HEK293T (cell line): ENCODE measurements at places on chromosomes 11 and 22.

DNA sequence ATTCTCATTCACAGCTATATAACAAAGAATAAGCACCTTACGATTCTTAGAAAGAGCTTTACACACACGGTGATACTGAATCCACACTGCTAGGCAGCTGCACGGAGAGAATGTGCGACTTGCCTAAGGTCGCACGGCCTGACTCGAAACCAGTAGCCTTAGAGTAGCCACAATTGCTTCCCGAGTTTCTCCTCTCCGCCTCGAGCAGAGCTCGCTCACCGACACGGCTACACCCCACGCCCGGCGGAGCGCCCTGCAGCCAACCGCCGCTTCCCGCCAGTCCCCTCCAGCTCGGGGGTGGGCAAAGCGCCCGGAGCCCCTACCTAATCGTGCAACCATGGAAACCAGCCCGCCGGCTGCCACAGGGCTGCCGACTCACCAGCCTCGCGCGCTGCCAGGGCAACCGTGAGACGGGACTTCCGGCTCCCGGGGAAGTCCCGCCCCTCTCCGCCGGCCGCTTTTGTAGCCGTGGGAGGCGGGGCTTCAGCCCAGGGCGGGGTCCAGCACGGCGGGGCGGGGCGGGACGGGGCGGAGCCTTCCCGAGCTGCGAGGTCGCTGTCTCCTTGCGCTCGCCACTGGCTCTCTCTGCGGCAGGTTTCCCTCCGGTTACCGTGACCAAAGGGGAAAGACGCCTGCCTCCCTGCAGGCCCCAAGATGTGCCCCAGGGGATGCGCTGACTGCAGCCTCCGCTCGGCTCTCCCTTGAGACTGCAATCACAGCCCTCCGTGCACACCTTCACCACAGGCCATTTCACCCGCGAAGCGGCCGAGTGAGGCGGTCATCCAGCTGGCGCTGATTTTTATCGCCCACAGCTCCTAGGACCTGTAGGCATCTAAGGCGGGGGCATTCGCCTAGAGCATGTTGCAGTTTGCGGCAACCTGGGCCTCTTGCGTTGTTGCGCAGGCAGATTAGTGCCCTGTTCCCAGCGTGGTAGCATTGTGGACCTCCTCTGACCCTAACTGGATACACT is 1.1 kb downstream of the BSCL2 start:
- DNase-seq = peak; percentile 93

GRCh38 chr11:60345489-60345888 is 18.4 kb downstream of the MS4A6E start:
- DNase-seq = no peak

GRCh38 chr22:45978275-45978713 is 1.3 kb upstream of the WNT7B start:
- no peak for DNase-seq

DNA sequence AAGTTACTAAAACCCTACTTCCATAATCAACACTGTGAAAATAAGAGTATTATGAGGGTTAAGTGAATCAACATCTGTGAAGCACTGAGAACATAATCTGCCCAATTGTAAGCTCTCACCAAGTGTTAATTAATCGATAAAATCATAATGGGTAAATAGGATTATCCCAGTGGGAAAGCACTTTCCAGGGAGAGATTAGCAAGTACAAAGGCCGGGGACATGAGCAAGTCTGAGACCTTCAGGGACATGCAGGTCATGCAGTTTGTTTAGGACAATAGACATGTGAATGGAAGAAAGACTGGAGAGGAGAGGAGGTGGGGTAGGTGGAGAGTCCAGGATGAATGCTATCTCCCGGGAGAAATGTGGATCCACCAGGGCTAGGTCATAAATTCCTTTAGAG is 57.8 kb upstream of the FIBIN start:
- no peak for DNase-seq

GRCh38 chr11:119754656-119755355 is 25.8 kb upstream of the NECTIN1 start:
- DNase-seq = no peak

DNA sequence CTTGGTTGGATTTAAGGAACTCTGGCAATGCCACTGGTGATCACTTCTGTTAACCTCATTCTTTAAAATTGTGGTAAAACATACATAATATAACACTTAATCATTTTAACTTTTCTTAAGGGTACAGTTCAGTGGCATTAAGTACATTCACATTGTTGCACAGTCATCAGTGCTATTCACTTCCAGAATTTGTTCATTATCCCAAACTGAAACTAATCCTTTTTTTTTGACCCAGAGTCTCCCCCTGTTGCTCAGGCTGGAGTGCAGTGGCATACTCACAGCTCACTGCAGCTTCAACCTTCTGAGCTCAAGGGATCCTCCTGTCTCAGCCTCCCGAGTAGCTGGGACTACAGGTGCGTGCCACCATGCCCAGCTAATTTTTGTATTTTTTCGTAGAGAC is 10.6 kb downstream of the ELF5 start:
- no peak for DNase-seq

GRCh38 chr11:111967649-111968048 is 30.5 kb downstream of the DIXDC1 start:
- no peak for DNase-seq
